ENCODE measurements at places on chromosomes 1 and 21.
A peak's percentile ranks its signal among the peaks of the same experiment; 100 is the strongest.

DNA sequence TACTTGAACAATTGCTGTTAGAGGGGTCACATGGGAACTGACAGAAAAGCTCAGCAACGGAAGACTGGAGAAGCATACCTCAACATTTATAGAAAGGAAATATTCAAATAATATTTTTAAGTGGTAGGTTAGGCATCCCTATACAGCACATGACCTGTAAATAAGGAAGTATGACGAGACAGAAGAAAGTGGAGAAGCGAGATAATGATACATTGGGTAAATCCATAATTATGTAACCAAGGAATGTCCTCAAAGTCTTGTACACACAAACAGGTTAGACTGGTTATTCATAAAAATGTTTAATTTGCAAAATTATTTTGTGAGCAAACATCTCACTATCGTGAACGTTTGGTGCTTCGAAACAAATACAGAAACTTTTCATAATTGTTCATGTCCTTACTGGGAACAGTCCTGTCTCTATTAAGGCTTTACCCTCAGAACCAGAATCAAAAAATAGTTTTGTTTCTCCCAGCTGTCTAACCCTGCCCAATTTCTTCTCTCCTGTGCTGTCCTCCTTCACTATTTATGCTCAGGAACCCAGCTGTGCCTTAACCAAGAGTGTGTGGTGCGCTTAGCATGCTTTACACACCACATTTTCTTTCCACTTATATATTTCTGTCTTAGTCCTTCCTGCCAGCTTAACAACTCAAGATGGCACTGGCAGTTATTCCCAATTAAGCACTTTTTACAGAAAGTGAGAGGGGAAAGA, 10.2 kb downstream of the KMO start:
- DNase-seq: no peak

DNA sequence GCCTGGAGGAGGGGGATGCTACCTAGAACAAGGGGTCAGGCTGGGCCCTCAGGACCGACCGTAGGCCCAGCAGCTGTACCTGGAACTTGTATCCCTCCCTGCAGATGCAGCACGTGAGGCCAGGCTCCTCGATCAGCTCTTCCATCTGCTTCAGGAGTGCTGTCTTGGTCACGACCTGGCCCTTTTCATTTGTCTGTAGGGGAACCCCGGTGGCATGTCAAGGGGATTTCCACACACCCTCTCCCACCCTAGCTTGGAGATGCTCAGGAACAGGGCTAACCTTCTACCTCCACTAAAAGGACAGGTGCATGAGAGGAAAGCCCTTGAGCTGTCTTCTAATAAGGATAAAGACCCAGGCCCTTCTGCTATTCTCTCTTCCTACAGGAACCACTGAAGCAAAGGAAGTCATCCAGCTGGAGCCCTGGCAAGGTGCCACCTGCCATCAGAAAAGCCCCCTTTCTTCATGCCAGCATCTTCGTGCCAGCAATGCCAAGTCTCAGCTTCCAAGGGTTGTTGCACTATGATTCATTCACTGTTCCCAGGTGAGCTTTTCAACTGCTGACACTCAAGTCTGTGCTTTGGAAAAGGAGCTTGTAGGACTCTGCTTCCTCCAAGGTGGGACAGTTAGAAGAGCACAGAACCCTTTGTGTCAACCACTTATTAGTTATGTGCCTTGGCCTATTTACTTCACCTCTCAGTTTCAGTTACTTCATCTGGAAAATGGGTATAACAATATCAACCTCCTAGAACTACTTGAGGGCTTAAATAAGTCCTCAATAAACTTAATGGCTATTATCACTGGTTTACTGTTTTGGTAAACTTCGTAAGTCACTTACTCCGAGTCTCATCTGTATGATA, 122.1 kb downstream of the UBR4 start:
- no peak for DNase-seq

DNA sequence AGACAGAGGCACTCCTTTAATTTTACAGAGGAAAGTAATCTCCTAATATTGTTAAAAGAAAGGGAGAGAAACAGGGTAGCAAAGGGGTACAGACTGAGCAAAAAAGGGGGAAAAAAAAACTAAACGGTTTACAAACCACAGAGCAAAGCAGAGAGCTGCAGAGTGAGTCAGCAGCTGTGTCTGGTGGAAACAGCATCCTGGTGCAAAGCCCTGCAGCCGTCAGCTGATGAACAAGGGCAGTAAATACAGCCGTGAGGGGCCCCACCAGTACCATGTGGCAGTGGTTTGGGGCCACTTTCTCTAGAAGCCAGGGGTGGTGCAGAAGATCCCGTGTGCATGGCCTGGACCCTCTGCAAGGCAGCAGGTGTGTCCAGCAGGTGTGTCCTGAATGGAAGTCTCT, 111.3 kb downstream of the ERG start:
- no peak for DNase-seq

GRCh38 chr1:234611847-234612351, 1.9 kb upstream of the IRF2BP2 start:
- DNase-seq: peak; percentile 21

GRCh38 chr1:185463433-185463832, 146.4 kb upstream of the IVNS1ABP start:
- no peak for DNase-seq

- no peak for DNase-seq
Observed at GRCh38 chr1:8839990-8840389, 22.6 kb upstream of the RERE start.

DNA sequence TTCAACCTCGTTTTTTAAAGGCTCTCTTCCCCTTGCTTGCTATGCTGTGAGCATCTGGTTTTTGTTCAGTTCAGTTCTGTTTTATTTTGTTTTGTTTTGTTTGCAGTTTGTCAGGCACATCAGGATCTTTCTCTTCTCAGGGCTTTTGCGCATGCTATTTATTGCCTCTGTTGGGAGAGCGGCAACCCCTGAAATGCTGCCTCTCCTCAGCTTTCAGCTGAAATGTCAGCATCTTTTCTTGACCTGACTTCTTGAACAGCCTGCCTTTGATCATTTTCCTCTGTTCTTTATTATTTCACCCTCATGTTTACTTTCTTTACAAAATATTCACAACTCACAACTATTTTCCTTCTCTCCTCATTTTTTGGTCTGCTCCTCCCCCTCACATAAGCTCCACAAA, 50.4 kb upstream of the RC3H1 start:
- DNase-seq: no peak

- no peak for DNase-seq
Observed at GRCh38 chr1:68338081-68338480, 105.8 kb upstream of the WLS start.

GRCh38 chr1:221693087-221693486, 48.8 kb downstream of the DUSP10 start:
- DNase-seq: no peak

GRCh38 chr1:219152751-219153150, 20.9 kb upstream of the LYPLAL1 start:
- DNase-seq: no peak

DNA sequence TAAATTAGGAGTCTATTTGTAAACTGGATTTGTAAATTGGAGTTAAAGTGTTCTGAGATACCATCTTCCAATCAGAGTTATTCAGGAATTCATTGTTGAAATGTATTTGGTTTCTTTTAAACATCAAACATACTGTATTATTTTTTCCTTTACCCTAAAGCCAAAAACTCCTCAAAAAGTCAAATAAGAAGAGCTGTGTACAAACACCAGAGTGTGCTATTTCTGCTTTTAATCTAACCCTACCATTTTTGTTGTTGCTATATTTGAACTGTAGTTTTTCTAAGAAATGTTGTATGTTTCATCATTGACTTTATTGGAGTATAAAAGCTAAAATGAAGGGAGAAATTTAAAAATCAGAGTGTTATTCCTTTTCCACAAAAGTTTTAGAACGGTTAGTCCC, 35.8 kb downstream of the SLC30A7 start:
- DNase-seq: no peak

DNA sequence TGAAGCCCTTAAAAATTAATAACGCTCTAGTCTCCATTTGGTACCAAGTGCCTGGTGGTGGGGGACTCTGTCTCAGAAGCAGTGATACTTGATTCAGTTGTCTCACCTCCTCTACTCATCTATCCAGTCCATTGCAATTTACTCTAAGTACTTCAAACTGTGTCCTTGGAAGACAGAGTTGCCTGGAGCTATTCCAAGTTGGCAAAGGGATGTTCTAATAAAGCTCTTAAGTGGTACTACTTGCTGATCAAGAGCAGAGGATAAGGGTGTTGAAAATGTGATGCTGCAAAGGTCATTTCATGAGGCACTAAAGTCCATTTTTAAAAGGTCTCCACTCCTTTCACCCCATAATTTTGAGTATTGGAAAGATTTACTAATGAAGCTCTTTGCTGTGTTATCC, 142.2 kb downstream of the NFIA start:
- DNase-seq: no peak

DNA sequence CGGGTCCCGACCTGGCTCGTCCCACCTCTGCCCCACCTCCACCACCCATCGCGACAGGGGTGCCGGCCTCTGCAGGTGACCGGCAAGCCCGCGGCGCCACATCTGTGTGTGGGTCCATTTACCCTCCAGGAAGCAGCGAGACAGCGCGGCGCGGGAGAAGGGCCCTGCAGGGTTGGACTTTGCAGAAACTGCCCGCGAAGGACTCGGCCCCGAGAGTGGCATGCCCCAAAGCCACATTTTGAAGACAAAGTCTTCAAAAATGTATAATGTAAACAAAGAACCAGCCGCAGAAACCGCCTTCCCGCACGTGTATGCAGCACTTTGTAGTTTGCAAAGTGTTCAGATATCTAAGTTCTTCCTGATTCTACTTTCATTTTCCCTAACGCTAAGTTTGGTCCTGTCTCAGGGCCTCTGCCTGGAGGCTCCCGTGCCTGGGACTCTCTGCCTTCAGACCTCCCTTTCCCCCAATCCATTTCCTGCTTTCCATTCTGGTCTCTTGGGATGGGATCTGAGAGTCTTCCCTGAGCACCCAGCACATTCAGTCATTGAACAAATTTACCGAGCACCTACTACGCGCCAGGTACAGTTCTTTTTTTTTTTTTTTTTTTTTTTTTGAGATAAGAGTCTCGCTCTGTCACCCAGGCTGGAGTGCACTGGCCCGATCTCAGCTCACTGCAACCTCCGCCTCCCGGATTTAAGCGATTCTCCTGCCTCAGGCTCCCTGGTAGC, 524 bp upstream of the TMCO4 start:
- peak; percentile 49 for DNase-seq
